Stimulated activated CD4-positive, alpha-beta T cell treated with anti-CD3 and anti-CD28 coated beads, Interleukin-4, amount 100 ng/mL, for 24 hours (primary cell): ENCODE measurements at places on chromosomes 7 and 10.
A peak's percentile ranks its signal among the peaks of the same experiment; 100 is the strongest.

GRCh38 chr10:28730031-28730778 is 52.9 kb downstream of the BAMBI start:
- DNase-seq = no peak

DNA sequence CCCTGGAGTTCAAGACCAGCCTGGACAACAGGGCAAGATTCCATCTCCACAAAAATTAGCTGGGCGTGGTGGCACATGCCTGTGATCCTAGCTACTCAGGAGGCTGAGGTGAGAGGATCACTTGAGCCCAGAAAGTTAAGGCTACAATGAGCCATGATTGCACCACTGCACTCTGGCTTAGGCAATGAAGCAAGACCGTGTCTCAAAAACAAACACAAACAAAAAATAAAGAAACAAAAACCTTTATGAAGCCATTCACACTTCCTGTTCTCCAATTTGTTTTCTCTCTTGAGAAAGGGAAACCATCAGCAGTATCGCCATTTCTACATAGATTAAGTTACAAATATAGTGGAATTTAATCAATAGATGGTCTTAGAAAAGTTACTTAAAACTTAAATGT is 19.8 kb downstream of the YME1L1 start:
- no peak for DNase-seq

DNA sequence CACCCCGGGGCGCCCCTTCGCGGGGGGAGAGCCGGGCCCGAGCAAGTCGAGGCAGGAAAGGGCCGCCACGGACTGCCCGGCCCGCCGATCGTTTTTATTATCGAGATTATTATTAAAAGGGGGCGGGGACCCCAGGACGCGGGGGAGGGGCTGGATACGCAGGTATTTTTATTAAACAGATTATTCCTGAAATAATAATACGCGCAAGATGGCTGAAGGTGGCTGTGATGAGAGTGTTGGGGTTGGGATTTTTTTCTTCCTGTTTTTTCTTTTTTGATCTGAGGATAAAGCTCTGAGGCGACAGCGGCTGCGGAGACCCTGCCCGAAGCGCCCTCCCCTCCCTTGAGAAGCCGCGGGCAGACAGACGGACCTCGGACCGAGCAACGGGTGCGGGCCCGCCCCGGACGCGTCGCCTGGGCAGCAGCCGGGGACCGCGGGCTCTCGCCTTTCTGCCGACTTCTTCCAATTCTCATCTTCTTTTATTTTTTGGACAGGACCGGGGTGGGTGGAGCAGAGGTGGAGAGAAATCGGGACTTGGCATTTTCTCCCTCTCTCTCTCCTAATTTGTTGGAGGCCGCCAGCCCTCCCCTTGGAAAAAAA is 1.4 kb upstream of the TRIM8 start:
- peak; percentile 44 for DNase-seq

- no peak for DNase-seq
Measured at GRCh38 chr10:53284615-53285182, 512.1 kb upstream of the MBL2 start.

- no peak for DNase-seq
Measured at GRCh38 chr10:52895059-52895458, 122.5 kb upstream of the MBL2 start.

DNA sequence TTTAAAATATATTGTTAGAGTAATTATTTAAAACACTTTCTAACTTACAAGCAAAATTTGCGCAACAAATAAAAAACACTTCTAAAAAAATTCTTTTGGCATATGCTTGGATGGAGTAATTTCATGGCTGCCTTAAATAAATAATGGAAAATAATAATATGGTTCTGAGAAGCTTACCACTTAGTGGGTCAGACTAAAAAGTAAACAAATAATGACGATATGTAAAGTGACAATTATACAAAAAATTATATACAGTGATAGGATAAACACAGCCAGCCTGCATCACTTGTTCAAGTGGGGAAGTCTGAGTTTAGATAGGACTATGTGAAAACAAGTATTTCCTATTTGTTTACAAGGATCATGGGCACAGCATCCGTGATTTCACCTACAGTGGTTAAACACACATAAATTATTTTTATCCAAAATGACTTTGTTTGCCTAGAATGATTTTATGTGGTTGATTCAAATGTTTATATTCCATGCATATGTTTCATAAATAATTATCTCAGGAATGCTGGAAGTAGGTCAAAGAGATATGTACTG is 141.7 kb upstream of the SEMA3D start:
- DNase-seq = no peak

DNA sequence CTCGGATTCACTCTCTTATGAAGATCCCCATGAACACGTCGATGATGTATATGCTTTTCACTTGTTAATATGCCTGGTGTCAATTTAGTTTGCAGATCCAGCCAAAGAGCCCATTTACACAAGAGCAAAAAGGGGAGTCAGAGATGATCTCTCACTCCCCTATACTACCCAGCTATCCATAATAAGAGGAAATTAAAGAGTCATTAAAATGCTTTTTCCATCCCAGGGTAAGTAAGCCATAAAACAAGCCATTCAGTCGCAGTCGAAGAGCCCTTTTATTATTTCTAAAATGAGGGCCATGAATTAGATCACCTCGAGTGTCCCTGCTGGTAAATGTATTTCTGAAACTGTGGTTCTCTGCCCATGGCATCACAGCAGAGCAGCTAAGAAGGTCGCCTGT is 41.2 kb downstream of the CHCHD3 start:
- no peak for DNase-seq

- no peak for DNase-seq
Measured at GRCh38 chr10:68938117-68938516, 17.9 kb upstream of the DDX21 start.

DNA sequence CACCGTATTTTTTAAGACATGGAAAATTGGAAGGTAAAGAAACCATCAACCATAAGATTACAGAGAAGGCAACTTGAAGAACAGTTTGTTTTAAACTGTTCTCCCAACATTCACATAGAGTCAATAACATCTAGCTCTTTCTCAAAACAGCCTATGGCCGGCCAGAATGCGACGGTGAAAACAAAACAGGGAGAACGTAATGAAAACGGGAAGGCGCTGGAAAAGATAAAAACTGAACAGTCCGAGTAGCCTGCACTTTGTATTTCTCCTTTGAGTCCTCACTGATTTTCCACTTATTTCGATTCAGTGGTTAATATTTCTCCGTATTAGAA is 637 bp downstream of the MICU1 start:
- no peak for DNase-seq

- DNase-seq = no peak
Measured at GRCh38 chr7:77536017-77536412, 1.1 kb upstream of the PTPN12 start.

DNA sequence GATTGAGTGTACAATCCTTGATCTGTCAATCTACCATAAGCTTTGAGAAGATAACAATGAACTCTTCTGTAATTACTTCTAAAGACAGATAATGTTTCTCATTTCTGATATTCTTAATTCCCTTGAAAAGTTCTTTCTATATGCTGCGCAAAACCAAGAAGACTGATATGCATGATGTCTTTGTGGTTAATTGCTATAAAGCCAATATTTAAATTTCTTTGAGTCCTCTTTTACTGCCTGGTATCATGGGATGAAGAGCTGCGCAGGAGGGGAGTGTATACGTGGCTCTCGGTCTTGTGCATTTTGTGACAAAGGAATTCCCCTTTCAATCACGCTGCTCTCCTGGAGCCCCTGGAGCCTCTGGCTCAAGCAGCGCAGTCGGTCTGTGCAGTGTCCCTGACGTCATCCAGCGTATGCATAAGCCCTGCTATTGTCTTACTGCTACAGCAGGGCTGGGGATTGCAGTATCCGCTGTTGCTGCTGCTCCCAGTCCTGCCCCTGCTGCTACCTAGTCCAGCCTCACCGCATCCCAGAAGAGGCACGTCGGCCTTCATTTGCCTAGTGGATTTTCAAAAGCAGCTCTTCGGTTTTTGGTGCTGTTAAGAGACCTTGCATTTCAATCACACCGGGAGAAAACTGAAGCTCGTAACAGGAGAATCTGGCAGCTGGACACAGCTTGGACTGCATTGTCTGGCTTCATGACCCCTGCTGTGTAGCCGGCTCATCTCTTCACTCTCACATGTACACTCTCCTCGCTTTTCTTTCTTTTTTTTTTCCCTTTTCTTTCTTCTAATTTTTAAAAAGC is 66.7 kb downstream of the ST7 start:
- DNase-seq = no peak

DNA sequence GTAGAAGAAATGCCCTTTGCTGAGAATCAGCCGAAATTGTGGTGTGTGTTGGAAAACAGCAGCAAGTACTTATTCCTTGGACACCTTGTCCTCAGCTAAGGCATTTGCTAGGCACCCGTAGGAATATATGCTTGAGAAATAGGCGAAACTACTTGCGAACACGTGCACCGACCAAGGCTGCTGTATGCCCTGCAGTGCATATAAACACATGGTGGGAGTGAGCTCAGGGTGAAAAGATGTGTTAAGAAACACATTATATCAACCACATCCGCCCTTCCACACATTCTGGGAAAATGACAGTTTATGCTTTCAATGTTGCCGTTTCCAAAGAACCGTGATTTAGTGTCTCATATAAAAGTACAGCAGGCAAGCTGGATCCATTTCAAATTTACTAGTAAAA is 199.2 kb downstream of the JCAD start:
- no peak for DNase-seq

DNA sequence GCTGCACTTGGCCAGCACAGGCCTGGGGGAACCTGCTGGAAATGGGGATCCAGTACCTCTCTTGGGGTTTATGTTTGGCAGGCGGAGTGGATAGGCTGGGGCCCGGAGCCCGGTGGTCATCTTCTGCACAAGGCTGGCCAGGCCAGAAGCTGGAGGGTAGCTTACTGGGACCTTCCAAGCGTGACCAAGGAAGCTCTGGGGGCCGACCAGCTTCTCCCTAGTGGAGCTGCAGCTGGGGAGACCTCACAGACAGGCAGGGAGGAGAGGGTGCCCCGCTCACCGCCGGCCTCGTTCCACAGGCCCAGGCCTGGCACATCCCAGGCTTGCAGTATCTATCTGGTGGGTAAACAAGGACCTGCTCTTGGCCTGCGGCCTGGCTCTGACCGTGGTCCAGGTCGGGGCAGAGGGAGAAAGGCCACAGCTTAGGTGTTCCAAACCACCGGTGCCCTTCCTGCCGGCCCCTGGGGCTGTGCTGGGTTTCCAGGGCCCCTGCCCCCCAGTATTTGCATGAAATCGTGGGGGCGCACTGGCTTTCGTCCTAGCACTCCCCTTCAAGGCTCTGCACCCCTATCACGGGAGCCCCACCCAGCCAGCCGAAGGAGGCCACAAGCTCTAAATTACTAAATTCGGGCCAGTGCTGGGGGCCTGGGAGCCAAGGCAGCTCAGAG is 1.5 kb upstream of the ELFN1 start:
- DNase-seq = no peak

DNA sequence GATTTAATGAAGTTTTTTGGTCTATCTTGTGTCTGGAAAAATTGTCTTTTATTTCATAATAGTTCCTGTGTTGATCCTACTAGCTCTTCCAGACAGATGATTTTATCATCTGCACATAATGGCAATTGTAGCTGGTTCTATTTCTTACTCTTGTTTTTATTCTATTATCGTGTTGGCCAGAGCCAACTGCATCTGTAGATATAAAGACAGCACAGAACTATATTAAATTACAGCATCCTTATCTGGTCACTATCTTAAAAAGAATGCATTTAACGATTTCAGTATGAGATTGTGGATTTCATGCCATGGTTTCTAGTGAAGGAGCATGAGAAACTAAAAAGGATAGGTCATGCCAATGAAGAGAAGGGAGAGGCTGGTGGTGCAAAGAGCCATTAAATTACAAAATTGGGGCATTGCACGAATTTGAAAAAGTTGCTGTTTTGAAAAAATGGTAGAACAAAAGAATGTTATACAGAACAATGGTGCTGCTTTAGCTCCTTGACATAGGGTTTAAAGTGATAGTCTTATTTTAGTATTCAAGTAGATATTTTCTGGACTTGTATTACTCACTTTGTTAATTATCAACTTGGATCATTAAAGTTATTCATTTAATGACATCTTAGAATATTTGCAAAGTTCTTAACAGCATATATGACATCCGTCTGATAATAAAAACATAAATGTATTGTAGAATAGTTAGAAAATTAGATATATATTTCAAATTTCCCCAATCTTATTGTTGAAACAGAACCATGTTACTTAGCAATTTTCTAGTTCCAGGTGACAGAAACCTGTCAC is 1250.3 kb downstream of the REEP3 start:
- DNase-seq = no peak

- no peak for DNase-seq
Measured at GRCh38 chr7:142329062-142329790, 71.4 kb upstream of the PRSS58 start.

DNA sequence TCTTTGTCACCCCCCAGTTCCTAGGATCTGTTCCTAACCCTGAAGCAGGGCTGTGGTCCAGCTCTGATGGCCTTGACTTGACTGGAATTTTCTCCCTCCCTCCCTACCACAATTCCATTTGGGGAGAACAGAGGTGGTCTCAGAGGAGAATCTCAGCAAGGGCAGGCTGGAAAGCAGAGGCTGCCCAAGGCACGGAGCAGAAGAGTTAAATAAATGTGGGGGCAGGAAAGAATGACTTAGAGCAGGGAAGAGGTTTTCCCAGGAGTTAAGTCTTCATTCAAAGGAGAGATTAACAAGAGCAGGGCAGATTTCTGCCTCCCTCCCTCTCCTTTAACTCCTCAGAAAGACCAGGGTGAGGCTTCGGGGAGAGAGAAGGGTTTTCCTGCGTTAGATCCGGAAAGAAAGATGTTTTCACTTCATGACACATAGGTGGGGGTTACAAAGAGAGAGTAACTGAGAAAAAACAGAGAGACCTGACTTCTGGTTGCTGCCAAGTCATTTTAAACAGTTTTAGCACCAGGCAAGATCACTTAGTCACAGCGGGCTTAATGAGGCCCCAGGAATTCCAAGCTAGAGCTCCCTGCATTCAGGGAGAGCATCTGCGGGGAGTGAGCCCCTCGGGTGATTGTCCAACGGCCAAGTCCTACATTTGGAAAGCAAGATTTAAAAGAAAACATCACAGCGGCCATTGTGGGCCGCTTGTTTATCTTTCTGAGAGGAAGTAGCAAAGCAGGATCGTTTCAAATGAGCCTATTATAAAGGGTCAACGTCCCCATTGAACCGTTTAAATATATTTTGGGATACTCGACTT is 78.7 kb downstream of the ARHGAP22 start:
- no peak for DNase-seq

DNA sequence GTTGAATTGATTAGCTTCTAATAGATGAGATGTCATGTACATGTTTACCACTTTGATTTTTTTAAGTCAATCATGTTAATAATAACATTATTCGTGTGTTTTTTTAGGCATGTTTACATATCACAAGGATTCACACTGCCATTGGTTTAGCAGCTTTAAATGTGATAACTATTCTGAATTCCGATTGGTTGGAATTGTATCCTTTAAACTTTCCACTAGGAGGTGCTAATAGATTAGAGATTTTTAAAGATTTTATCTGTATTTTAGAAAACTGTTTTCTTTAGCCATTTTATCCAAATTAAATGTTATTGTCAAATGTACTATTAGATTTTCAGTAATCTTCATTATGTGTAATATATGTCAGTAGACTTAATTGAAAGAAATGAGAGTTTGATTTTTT is 83.2 kb downstream of the HECTD2 start:
- no peak for DNase-seq

DNA sequence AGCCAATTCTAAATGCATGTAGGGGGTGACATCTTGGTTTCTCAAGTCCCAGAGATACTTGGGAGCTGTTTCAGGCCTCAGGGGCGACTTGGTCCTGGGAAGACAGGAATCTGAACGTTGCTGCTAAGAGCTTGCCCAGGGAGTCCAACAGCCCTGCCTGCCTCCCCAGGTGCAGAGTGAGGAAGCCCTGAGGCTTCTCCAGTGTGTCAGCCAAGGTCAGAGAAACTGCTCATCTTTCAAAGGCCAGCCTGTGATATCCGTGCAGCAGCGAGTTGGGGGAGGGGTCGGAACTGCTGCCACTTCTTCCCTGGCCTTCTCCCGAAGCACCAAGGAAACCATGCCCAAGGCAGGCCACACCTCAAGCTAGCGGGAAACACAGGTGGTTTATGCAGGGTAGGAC is 9.7 kb downstream of the GDF2 start:
- no peak for DNase-seq
